Activated CD4-positive, alpha-beta T cell treated with anti-CD3 and anti-CD28 coated beads, Interleukin-2, amount 10 ng/mL, durations not matched to agents 24 days and 14 days (primary cell): ENCODE measurements at places on chromosomes 7 and 10. TPM values are rescaled to one million over a fixed set of nuclear protein-coding genes. Genes with fewer than 3 reads are reported as not detected.

Gene TIMM23
- 105 and 110 TPM in 2 replicates for total RNA-seq

Gene SLC13A1
- not detected in 2 replicates for total RNA-seq

Gene PRRT4
- 0.14 TPM in 2 replicates for total RNA-seq

Gene ADCYAP1R1
- total RNA-seq, result not detected in 2 replicates

Gene SLC29A4
- total RNA-seq, result 1.1 and 1.8 TPM in 2 replicates

Gene RHOBTB1
- total RNA-seq, result 0.69 TPM in 1 of 2 replicates, not detected in the other

DNA sequence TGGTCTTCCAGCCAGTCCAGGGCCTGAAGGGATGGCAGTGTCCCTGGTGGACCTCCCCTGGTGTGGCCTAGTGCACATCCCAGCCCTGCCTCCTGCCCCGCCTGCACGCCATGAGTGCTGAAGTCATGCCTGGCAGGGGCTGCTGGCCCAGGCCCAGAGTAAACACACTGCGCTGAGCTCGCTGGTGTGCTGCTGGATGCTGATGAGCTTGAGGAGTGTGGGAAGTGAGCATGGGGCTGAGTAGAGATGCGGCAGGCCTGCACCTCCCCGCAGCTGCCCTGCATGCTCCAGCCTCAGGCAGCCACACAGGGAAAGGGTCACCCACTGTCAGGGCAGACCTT lies 43.2 kb downstream of the HTRA1 start:
- H3K4me3 ChIP-seq, result no peak overlapping the region
- H3K4me1 ChIP-seq, result no peaks in the 10 kb centered on the region
- no peaks in the 10 kb centered on the region for H3K36me3 ChIP-seq
- no peak overlapping the region for H3K27ac ChIP-seq

DNA sequence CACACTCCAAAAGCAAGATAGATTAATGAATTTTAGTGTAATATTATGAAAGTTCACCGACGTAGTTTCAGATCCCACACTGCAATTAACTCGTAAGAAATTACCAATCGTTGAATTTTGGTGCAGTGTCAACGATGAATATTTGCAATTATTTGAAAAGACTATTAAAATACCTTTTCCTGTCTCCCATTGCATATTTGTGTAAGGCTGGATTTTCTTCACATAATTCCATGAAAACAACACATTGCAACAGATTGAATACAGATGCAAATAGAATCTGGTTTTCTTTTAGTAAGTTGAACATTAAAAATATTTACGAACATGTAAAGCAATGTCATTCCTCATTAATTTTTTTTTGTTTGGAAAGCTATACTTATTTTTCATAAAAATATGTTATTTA lies 50.9 kb downstream of the DNMBP start:
- no peaks in the 10 kb centered on the region for H3K27me3 ChIP-seq
- H3K4me3 ChIP-seq, result no peak overlapping the region
- H3K27ac ChIP-seq, result no peak overlapping the region
- no peak for DNase-seq

- peaks cover 7% of the 10 kb centered on the region for H3K4me1 ChIP-seq
- H3K4me3 ChIP-seq, result no peak overlapping the region
- H3K27me3 ChIP-seq, result peaks cover 10% of the 10 kb centered on the region
- DNase-seq, result no peak
- H3K36me3 ChIP-seq, result no peaks in the 10 kb centered on the region
- H3K27ac ChIP-seq, result no peak overlapping the region
Observed at GRCh38 chr7:74282748-74283459, 6.3 kb upstream of the CLIP2 start.

DNA sequence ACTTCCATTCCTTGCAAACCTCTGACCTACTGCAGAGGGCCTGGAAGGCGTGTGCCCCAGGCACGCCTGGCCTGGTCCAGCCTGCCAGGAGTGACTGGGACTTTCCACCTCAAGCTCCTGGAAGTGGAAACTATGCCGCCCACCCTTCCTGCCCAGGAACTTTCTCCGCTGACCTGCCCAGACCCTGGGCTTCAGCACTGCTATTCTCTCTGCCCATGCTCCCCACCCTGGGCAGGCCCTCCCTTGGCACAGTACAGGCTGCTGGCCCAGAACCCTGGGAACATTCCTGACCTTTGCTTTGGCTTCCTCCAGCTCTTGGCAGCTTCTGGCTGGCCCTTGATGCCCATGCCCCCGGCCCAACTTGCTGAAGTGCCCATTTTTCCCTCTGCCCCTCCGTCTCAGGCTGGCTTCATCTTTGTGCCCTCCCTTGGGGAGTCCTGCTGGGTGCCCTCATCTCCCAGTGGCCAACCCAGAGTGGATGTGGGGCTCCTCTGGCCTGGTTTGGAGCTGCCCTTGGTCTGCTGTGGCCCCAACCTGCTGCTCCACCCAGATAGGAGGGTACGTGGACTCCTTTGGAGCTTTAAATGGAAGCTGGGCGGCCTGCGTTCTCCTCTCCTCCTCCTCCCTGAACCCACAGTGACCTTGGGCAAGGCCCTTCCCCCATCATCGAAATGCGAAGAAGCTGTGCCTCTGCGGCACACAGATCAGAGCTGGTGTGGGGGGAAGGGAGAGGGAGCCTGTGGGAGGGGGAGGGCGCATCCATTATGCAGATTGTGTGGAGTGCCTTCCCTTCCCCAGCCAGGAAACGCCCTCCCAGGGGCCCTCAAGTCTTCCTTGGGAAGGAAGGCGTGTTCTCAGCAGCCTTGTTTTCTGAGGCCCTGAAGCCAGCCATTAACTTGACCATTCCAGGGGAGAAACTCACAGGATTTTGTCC lies 3.4 kb downstream of the MMRN2 start:
- H3K4me3 ChIP-seq, result no peak overlapping the region
- H3K4me1 ChIP-seq, result peaks cover 5% of the 10 kb centered on the region
- H3K27ac ChIP-seq, result no peak overlapping the region
- DNase-seq, result no peak
- peaks cover 1% of the 10 kb centered on the region for H3K27me3 ChIP-seq

- no peaks in the 10 kb centered on the region for H3K4me1 ChIP-seq
- DNase-seq, result no peak
- no peaks in the 10 kb centered on the region for H3K36me3 ChIP-seq
- no peaks in the 10 kb centered on the region for H3K27me3 ChIP-seq
- H3K27ac ChIP-seq, result no peak overlapping the region
Observed at GRCh38 chr7:119868387-119868786, 404.6 kb upstream of the KCND2 start.

- no peak overlapping the region for H3K4me3 ChIP-seq
- H3K36me3 ChIP-seq, result no peaks in the 10 kb centered on the region
- H3K27ac ChIP-seq, result no peak overlapping the region
- no peak for DNase-seq
- no peaks in the 10 kb centered on the region for H3K4me1 ChIP-seq
Observed at GRCh38 chr10:34850558-34850957, 35.5 kb upstream of the PARD3 start.

- H3K27ac ChIP-seq, result no peak overlapping the region
- no peak for DNase-seq
- no peak overlapping the region for H3K4me3 ChIP-seq
- H3K36me3 ChIP-seq, result no peaks in the 10 kb centered on the region
- H3K27me3 ChIP-seq, result peaks cover 13% of the 10 kb centered on the region
Observed at GRCh38 chr7:16811551-16811950, 6.8 kb upstream of the AGR2 start.
